Activated CD4-positive, alpha-beta T cell treated with anti-CD3 and anti-CD28 coated beads, Interleukin-2, Interleukin-6, amounts not matched to agents 100 ng/mL and 50 ng/mL, durations not matched to agents 16 hours and 8 hours (primary cell): ENCODE measurements at places on chromosomes 4 and X.

GRCh38 chr4:111213531-111213930 is 590.7 kb upstream of the PITX2 start:
- DNase-seq: no peak

DNA sequence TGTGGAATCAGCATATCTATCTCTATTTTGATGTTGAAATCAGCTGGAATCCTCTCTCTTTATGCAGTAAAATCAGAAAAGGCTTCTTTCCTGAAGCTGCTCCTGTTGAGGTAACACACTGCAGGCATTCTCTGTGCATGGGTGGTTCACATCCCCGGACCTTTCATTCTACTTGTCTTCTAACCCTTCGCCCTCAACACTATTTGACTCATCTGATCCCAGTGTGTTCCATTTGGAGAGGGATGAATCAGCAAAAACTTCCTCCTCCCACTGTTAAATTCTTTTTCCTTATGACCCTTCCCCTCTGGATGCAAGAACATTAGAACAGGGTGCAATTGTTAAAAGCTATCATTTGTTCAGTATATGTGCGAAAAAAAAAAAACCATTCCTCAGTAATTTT is 67.4 kb downstream of the RNF150 start:
- no peak for DNase-seq

DNA sequence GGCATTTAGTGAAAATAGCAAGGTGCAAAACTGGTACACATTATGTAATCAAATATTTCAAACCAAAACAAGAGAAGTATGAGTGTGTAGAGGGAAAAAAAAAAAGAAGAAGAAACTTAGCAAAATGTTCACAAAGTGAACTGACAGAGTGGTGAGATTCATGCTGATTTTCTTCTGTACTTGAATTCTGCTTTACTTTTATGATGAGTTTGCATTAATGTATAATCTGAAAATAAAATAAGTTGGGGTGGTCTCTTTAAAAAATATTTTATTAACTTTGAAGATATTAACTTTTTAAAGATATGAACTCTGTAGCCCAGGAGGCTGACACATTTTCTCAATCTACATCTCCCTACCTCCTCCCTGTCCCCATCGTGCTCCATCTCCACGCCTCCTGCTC is 185.1 kb downstream of the QDPR start:
- DNase-seq: no peak

- DNase-seq: no peak
Observed at GRCh38 chr4:71290074-71290473, 48.7 kb upstream of the SLC4A4 start.

DNA sequence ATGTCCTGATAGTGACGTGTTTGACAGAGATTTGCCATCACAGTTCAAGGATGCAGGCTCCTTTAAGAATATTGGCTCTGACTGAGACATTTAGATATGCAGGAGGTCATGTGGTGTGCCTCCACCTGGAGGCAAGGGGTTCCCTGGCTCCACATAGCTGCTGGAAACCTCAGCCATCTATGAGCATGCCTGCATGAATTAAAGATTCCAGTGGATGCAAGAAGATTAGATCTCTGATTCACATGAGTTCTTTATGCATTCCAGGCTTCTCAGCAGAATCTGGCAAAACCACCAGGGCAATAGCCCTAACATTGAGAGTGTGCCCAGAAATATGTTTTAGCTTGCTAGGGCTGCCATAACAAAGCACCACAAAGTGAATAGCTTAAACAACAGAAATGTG is 298.5 kb upstream of the AADAT start:
- no peak for DNase-seq

GRCh38 chr4:6937201-6937600 is 27.6 kb downstream of the TBC1D14 start:
- DNase-seq: no peak

DNA sequence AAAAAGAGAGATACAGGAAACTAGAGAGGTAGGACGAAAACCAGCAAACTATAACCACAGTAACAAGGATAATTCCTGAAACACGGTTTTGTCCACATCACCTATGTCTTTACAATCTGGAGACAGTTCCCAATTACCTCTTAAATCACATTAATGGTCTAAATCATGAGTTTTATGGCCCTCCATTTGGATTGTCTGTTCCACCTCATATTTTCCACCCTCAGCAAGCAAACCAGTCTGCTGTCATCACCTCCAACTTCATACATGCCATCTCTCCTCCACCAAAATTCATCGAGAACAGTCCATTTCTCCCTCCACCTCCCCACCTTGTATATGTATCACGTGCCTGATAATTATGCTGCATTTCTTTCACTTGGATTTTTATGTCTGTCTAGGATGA is 107.3 kb downstream of the SH3RF1 start:
- no peak for DNase-seq

DNA sequence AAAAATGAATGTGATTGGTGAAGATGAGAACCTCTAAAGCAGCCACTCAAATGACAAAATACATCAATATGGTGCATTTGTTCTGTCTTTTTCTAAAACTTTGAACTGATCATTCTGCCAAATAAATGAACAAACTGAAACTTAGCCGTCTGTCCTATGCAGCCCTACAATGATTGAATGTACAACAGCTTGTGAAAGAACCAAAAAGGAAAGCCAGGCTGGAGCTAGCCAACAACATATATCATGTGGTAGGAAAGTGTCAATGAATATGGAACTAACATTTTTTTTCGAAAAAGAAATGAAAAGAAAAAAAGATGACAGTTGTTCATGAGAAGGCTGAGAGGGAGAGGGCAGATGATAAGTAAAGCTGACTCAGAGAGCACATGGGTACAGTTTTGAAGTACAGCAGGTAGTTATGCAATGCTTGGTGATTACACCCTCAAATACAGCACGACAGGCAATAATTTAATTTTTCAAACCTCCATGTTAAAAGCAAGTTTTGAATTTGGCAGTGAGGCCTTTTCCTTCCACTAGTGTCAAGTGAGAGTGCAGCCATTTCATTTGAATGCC is 21.2 kb upstream of the SLC7A11 start:
- no peak for DNase-seq

GRCh38 chr4:8336412-8337075 is 67.0 kb downstream of the HTRA3 start:
- DNase-seq: no peak

- DNase-seq: no peak
Observed at GRCh38 chrX:5145957-5146356, 1082.7 kb downstream of the NLGN4X start.

DNA sequence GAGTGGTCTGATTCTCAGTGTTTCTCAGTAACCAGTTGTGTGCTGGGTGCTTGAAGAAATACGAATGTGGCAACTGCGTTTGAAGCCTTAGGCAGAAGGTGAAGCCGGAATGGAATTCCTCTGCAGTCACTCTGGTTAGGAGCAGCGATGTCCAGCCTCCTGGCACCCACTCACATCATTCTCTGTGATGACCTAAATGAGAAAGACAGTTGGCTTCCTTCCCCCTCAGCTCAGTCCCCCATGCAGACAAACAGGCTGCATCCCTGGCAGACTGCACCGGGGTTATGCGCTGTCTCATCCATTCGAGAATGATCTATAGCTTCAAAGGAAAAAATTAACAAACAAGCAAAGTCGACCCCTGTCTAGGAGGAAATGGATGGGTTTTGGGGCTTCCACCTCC is 170.1 kb upstream of the SCML1 start:
- DNase-seq: no peak

DNA sequence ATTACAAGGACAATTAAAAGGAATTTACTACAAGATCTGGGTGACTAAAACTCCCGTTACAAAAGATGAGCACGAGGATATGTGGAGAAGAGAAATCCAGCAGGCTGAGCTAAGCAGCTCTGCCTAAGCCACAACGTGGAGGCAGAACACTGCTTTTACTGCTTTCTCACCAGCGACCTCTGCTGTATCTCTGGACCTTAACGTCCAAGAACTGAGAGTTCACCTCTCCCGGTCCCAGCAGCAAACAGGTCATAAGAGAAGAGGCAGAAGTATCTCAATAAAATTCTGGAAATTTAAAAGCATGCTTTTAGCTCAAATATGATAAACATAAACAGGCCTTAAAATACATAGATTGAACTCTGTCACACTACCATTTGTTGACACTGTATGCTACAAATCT is 81.0 kb downstream of the ADGRA3 start:
- no peak for DNase-seq

DNA sequence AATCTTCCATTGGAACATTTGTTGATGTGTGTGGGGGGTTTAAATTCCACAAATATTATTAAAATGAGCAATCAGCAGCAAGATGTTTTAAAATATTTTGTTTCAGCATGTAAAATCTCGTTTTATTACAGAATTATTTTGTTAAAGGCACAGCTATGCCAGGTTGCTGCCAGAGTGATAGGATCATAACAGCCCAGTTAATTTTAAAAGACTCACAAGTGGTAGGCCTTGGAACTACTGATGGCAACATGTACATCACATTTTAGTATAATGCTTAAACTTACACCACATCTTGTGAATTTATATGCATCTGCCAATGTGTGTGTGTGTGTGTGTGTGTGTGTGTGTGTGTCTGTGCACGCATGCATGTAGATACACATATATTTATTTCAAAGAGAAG is 97.8 kb upstream of the SPRY1 start:
- DNase-seq: no peak
